ENCODE measurements at places on chromosomes 11 and 22.
A peak's percentile ranks its signal among the peaks of the same experiment; 100 is the strongest.

GRCh38 chr11:93618371-93618770 is 43.1 kb upstream of the CEP295 start:
- no peak for DNase-seq

DNA sequence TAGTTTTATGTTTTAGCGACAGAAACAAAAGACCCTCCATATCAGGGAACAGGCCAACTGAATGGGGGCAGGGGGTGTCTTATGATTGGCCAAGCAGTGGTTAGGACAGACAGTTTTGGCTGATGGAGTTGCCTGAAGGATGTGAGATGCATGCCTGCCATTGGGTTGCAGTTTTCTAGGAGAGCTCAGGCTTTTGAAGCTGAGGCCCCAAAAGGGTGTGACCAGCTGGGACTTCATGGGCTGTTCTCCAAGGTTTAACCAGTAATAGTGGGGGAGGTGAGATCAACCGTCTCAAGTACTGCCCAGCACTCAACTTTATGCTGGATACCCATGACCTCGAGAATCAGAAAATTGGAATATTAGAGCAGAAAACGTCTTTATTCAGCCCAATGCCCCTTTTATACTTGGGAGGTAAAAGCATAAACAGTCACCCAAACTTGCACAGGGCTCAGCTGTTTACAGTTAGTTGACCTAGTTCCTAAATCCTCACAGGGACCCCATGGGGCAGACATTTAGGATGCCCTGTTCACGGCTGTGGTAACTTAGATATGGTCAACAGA is 13.5 kb downstream of the DTX4 start:
- DNase-seq = no peak

GRCh38 chr22:49330421-49331222 is 497.1 kb downstream of the BRD1 start:
- no peak for DNase-seq

- DNase-seq = no peak
Observed at GRCh38 chr11:61503135-61503770, 5.3 kb upstream of the LRRC10B start.

DNA sequence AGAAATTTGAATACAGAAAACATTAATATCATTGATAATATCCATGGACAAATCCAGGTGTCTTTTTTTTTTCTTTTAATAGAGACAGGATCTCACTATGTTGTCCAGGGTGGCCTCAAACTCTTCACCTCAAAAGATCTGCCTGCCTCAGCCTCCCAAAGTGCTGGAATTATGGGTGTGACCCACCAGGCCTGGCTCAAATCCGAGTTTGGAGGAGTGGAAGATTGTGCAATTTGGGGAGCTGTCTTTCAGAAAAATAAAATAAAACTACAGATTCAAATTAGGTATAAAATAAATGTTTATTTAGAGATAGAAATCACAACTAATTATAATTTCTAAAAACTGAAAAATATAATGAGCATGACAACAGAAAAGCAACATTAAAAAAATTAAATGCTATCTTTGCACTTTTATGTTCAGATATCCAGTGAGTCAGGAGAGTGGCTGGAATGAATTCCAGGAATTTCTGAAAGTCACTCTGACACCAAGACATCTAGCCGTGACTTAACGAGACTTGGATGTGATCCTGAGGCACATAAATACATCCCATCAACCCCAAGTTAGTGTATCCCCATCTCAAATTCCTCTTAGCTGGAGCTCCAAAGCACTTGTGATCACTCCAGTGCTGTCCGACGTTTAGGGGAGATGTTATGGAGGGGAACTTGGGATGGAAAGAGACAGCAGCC is 128.6 kb upstream of the THY1 start:
- DNase-seq = no peak

DNA sequence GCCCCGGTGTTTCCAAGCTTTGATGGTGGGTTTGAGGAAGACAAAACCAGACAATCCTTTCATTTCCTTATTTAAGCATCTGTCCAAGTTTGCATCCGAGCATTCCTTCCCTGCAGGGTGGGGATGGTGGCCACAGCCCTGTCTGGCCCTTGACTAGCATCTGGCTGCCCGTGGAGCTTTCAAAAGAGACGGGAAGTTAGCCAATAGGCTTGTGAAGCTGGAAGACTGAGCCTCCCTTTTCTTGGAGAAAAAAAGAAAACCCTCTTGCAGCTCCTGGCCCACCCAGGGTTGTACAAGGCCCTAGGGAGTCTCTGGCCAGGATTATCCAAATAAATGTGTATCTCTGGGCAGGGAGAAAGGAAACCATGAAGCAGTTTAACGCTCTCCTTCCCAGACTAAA is 60.6 kb downstream of the MICAL2 start:
- DNase-seq = no peak

DNA sequence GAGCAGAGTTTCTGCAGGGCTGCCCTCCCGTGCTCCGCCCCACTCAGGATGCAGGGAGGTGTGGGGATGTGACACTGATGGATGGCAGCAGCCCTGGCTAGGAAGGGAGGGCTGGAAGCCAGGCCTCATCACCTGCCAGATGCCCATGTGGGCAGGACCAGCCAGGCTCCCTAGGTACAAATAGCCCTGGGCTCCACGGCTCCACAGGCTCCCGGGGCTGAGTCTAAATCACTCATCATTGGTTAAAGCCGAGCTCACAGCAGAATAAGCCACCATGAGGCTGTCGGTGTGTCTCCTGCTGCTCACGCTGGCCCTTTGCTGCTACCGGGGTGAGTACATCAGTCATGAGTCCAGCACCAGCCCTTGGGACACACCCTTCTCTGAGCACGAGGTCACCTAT is at the start of gene SCGB1D1:
TSS of gene SCGB1D1 (plus strand) at position 206 of the 400 bp plus-strand sequence. CDS start at position 275, 69 bp downstream.
- DNase-seq = no peak

GRCh38 chr11:87548797-87549196 is 511.1 kb downstream of the TMEM135 start:
- no peak for DNase-seq

DNA sequence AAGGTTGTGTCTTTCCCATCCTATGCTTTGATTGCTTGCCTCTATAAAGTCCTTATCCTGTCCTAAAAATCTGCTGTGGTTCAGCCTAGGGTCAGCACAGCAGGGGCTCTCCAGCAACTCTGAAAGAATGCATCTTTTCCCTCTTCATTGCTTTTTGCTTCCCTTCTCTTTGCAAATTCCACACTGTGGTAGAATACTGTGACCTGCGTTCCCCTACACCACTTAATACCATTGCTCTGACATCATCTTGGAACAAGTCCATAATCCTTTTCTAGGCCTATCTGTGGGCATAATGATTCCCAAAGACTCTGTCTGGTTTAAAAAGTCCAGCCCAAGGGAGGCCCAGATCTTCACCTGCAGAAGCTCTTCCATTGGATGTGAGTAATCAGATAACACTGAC is 177.7 kb downstream of the NAV2 start:
- DNase-seq = no peak

DNA sequence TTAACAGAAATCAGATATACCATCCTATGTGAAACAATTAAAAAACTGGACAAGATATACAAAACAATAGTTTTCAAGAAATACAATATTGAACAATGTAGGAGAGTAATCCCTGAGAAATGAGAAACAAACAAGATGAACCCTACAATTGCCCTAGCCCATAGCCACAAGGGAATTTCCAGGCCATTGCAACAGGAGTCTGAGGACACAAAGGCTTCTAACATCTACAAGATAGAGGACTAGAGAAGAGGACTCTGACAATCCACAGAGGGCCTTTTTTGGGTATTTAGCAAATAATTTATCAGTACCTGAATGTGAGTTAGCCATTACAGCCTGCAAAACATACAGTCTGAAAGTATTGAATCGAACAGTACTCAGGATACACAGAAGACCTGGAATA is 251.7 kb downstream of the GRM5 start:
- DNase-seq = no peak

- no peak for DNase-seq
Observed at GRCh38 chr11:64009710-64010109, 23.5 kb downstream of the OTUB1 start.

DNA sequence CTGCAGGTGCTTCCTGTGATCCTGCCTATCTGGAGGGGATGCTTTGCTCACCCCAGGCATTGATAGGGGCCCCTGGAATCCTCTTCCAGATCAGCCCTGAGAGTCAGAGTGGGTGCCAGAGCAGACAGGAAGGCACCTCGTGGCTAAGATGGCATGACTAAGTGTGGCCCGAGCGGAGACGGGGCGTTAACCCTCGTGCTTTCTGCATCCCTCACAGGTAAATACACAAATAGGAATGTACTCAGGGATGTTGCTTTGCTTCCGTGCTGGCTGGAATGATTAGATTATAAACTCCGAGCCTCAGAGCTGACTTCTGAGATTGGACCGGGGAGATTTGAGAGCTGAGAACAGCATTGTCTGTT is 312.7 kb upstream of the B3GAT1 start:
- no peak for DNase-seq

DNA sequence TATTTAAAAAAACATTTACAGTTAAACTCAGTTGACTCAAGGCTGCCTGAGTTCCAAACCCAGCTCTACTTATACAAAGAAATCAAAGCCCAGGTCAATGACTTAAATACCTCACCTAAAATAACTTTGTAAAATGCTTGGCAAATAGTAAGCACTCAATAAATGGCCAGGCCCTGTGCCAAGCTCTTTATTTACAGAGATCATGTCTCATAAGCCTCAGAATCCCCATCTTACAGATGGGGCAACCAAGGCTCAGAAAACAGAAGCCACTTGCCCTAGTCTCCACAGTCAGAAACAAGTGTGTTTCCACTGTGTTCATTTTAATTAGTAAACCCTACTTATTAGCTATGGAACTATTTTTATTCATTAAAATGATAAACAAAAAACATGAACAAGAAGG is 30.5 kb upstream of the TTC28 start:
- no peak for DNase-seq

GRCh38 chr11:119316016-119316728 is 758 bp downstream of the MCAM start:
- DNase-seq = no peak

DNA sequence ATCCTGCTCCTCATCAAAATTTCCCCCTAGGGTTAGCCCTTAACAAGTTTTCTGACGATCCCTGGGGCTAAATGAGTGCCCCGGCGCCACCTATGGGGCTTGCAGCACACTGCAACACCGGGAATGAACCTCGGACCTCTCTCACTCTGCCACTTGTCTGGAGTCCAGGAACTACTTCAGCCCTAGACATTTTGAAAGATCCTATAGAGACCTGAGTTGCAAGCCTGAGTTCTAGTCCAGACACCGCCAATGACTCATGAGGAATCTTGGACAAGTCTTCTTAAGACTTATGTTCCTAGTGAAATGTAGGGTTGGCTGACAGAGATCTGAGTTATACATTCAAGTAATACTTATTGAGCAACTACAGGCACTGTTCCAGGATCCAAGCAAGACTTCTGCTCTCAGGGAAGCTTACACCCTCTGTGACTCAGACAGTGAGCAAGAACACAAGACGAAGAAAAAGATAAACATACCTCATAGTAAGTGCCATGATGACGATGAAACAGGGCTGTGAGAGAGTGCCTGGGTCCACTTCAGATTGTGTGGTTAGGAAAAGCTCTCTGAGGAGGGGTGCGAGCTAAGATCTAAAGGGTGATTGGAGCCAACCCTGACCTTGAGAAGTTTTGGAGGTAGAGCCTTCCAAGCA is 10.2 kb upstream of the STK33 start:
- peak; percentile 45 for DNase-seq

GRCh38 chr11:123573286-123573685 is 81.1 kb downstream of the SCN3B start:
- no peak for DNase-seq

DNA sequence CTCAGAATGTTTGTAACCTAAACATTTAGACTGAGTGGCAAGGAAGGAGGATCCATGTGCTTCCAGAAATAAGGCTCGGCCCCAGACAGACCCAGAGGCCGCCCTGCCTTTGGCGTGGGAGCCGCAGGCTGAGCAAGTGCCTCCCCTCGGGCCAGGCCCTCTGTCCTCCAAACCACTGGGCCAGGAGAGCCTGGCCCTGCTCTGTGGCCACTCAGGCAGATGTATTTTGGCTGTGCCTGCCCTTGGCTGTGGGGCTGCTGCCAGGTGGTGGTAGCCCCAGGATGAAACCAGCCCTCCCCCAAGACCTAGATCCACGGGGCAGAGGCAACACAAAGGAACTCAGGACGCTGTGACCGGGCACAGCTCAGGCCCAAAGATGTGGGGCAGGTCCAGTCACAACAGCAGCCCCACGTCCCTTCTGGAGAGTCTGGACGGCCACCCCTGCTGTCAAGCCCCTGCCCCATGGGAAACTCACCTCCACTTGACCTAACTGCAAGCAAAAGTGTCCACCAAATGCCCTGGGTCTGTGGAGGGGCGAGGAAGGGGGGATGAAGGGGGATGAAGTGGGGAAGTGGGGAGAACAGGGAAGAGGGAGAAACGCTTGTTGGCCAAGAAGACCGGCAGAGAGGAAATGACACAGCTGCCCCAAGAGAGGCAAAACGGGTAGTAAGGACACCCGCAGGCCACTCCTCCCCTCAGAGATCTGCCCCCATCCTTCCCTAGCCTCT is 24.0 kb downstream of the PISD start:
- no peak for DNase-seq

GRCh38 chr22:42925598-42925997 is 68.5 kb upstream of the ARFGAP3 start:
- no peak for DNase-seq

DNA sequence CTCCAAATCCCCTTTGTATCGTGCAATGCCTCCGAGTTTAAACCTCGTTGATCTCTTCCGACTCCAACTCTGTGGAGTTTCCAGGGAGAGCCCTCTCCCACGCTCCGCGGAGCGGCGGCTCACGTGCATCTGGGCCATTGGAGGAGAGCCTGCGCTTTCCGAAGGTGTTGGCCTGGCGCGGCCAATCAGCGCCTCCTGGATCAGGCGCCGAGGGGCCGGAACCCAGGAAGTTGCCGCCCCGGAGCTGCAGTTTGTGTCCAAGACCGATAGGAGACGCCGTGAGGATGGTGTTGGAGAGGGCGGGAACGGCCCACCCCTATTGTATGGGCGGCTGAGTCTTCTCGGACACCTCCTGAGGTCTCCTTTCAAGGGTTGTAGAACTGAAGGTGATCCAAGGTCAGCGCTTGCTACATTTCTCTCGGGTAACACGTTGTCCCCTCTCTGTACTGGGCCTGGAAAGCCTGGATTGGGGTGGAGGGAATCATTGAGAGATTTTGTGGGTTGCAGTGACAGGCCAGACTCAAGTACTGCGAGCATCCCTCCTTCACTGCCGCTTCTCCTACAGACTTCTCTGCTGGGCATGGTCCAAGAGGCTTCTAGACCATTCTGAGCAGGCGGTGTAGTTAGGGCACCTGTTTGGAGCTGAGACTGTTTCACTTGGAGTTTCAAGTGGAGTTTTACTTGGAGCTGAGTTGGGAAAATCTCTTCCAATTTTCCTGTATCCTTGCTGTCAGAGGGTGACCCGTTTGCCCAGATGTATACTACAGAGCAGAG is 1.7 kb downstream of the ADAMTS15 start:
- DNase-seq = no peak

DNA sequence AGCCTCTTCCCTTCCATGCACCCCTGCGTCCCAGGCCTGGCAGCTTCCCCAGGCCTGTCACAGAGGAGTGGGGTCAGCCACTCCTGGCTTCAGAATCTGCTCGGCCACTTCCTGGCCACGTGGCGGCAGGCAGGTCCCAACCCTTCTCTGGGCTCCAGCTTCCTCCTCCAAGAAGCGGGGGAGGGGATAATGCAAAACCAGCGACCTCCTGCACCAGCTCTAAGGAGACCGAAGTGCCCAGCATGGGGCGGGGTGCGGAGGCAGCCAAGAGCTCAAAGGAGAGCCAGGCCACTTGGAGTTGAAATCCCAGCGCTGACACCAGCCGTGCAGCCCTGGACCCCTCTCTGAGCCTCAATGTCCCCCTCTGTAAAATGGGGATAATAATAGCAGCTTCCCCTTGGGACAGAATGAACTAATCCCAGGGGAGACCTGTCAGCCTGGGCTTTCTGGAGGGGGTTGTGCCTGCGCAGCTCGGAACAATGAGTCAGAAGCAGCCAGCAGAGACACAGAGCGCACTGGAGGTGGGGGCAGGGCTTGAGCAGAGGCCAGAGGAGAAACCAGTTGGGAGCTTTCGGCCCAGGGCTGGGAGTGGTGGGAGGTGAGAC is 22.8 kb upstream of the PICK1 start:
- no peak for DNase-seq

Measured in NCI-H446 (cell line).